ENCODE measurements at places on chromosomes 4 and X.

- DNase-seq, result no peak
Measured at GRCh38 chrX:100609591-100609990, 24.9 kb downstream of the TNMD start.

- DNase-seq, result no peak
Measured at GRCh38 chrX:24282381-24283126, 31.3 kb downstream of the SUPT20HL2 start.

- DNase-seq, result no peak
Measured at GRCh38 chrX:53682885-53683555, 3.5 kb downstream of the HUWE1 start.

DNA sequence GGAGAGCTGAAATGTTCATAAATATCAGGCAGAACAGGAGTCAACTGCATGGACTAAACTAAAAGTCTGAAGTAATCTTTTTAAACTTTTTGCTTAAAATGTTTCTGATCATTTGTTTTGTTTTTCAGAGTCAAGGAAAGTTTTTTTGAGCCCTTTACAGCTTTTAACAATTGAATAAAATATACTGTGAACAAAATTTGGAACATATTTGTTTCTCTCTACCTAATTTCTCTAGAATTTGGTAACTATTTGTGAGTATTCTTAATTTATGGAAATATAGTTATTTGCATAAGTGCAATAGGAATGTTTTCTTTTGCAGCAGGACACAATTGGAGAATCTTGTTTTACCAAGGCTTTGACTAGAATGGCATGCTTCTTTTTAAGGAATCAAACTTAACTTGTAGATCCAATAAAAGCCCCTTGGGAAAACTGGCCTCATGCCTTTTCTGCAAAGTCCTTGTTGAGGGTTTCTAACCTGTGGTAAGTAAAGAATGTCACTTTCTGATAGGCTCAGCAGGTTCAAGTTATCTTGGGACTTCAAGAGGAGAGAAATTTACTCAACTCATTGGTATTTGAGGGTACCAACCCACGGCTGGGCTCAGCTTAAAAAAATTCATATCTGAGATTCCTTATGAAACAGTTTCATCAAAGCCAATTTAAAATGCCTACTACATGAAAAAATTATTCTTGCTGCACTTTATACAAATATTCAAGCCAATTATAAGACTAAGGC is 91.5 kb downstream of the UPRT start:
- DNase-seq, result no peak

GRCh38 chrX:19904778-19905367 is 17.5 kb upstream of the SH3KBP1 start:
- no peak for DNase-seq

DNA sequence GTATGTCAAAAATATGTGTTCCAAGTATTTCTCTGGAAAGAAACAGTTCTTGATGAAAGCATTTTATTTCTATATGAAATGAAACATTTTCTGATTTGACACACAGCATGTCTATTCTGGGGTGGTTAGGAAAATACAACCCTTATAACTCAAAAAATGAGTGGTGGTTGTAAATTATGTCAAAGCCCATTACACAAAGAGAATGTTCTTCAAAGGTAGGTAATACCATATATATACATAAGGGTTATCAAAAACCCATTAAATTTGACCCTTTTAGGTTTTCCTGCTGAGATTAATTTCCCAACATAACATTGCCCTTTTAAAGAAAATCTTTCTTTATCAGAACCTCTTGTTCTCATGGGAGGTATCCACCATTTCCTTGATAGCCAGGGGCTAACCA is 420.5 kb upstream of the TECRL start:
- no peak for DNase-seq

GRCh38 chr4:57194068-57194611 is 84.0 kb upstream of the IGFBP7 start:
- no peak for DNase-seq

Measured in left renal pelvis (tissue), 4 donors.